ENCODE measurements at places on chromosomes 12 and 14.
A peak's percentile ranks its signal among the peaks of the same experiment; 100 is the strongest.

DNA sequence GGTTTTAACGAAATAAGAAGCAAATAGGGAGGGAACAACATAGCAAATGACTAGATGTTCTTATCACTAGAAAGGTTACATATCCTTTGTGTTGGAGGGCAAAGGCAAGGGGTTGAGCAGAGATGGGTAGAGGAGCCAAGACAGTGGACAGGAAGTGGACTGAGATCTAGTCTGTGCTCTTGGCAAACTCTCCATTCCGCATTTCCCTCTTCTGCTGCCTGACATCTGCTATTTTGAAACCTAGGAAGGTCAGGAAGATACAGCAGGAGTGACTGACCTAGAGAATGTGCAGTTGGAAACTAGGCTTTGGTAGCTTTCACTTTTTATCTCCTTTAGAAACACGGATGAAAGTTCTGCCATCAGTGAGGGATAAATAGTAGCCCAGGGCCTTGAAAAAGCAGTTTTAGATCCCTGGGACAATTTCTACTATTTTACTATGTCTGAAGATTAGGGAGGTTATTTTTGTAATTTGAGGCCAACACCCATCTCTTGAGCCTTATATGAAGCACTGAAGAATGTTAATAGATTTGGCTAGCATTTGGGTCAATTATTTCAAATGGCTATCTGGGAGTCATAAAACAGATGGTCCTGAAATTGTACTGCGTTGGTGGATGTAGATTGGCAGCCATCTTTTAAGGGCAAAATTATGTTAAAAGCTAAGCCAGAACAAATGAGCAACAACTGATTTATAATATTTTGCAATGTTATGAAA lies 410.3 kb downstream of the PCNX1 start:
- no peak for DNase-seq

- DNase-seq: no peak
Measured at GRCh38 chr12:114381177-114381576, 24.8 kb downstream of the TBX5 start.

- DNase-seq: no peak
Measured at GRCh38 chr14:59360923-59361794, 104.0 kb downstream of the GPR135 start.

- no peak for DNase-seq
Measured at GRCh38 chr12:52708010-52708409, 4.7 kb upstream of the KRT77 start.

DNA sequence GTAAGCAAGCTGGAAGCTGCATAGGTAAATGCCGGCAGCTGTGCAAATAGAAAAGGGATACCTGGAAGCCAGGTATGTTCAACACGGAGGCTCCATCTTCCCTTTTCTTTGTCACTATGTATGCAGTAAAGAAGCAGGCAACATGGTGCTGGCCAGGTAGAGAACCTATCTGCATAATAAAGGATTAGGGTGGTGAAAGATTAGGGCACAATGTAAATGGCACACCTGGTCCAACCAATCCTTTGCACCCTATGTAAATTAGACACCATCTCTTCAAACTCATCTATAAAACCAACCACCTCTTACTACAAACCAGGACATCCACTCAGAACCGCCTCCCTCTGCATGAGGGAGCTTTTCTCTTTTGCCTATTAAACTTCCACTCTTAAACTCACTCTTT lies 32.3 kb downstream of the RPS29 start:
- no peak for DNase-seq

DNA sequence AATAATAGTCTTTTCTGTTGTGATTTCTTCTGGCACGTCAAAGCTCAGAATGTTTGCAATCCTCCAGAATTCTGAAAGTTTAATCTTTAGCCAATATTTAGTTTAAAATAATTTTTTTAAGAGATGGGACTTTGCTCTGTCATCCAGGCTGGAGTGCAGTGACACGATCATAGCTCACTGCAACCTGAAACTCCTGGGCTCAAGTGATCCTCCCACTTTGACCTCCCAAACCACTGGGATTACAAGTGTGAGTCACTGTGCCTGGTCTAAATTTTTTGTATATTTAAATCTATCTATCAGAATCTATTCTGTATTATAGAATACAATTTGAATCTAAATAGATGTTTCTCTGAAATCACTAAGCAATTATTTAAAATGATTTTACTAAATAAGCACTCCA lies 572.7 kb downstream of the VRK1 start:
- no peak for DNase-seq

GRCh38 chr12:118332511-118332910 lies 40.2 kb downstream of the TAOK3 start:
- DNase-seq: no peak

- peak; percentile 59 for DNase-seq
Measured at GRCh38 chr12:100555722-100556121, 17.8 kb upstream of the GAS2L3 start.

GRCh38 chr12:131682510-131682895 lies 28.4 kb upstream of the SFSWAP start:
- no peak for DNase-seq

All from muscle of back (tissue), 13 donors.